HepG2 (cell line): ENCODE measurements at places on chromosomes 2 and 18. TPM values are rescaled to one million over a fixed set of nuclear protein-coding genes. Genes with fewer than 3 reads are reported as not detected.

DNA sequence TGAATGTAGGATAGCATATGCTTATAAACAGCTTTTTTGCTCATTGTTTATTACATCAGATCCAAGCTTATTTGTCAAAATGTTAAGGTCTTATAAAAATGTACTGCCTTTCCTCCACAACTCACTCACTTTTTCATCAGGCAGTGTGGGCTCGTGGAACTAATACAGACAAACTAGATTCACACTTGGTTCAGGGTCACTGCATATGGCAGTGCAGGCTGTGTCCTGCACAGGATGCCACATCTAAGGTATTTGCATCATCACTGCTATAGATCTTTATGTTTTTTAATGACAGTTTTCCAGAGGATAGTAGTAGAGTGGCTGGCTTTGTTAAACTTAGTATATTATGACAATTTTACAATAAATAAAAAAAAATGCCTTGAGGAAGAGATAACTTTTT, 381.0 kb downstream of the CLIP4 start:
- H3K4me1 ChIP-seq: no peaks in the 10 kb centered on the region
- DNase-seq: no peak
- no peak overlapping the region for H3K4me3 ChIP-seq
- H3K36me3 ChIP-seq: no peaks in the 10 kb centered on the region

DNA sequence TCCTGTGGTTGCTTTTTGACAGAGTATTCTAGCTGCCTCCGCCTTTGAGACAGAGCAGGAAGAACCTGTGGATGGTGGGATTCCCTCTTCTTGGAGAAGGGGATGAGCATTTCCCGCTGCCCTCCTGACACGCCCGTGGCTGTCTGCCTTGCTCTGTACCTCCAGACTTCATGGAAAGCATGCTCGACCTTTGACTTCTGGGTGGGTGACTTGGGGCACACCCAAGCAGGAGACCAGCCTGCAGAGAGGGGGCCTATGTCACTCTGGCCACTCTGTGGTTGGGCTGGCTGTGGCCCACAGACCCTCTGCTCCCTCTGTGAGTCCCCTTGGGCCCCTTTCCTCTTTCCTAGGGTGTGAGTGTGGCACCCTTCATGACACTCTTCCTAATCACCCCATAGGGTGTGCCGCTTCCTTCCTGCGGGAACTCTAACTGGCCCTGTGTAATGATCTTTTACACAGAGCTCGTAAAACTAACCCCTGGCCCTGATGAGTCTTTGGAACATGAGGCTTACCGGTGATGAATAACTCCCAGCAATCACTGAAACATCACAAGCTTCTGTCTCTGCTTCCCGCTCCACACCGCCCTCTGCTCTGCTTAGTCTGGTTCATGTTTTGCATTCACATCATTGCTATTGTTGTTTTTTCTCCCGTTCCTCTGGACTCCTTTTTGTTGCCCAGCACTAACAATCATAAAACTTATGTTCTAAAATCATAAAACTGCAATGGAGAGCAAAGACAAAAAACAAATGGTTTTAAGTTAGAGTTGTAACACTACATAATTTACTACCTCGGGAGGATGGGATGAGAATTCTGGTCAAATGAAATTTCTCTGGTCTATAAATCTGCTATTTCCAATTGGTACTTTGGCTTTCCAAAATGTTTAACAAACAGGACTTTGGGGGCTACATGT, 101.1 kb downstream of the SH3YL1 start:
- no peaks in the 10 kb centered on the region for H3K36me3 ChIP-seq
- no peak overlapping the region for H3K4me3 ChIP-seq
- no peaks in the 10 kb centered on the region for H3K4me1 ChIP-seq
- H3K27ac ChIP-seq: no peak overlapping the region
- no peak for DNase-seq

The ATP8B1 gene
- 3.7 and 4.0 TPM in 2 replicates for total RNA-seq

DNA sequence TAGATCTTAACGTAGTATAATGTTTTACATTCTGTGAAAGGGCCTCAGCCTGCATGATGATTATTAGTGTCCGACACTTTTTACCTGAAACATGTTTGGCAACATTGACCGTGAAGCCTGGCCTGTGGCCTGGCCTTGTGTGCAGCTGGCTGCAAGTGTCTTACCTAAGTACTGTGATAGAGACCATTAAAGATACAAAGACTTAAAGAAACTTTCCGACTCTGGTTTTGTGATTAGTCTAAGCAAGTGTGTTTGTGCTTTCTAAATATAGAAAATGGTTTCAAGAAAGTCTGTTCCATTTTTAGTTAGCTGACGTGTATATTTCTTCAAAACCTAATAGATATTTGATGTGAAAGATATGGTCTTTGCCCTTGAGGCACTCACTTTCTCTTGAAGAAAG, 601.8 kb downstream of the LRP1B start:
- no peaks in the 10 kb centered on the region for H3K36me3 ChIP-seq
- H3K4me1 ChIP-seq: no peaks in the 10 kb centered on the region
- no peak overlapping the region for H3K27ac ChIP-seq
- no peaks in the 10 kb centered on the region for H3K27me3 ChIP-seq

The CEBPZOS gene
- total RNA-seq: 18.6 and 25.6 TPM in 2 replicates

DNA sequence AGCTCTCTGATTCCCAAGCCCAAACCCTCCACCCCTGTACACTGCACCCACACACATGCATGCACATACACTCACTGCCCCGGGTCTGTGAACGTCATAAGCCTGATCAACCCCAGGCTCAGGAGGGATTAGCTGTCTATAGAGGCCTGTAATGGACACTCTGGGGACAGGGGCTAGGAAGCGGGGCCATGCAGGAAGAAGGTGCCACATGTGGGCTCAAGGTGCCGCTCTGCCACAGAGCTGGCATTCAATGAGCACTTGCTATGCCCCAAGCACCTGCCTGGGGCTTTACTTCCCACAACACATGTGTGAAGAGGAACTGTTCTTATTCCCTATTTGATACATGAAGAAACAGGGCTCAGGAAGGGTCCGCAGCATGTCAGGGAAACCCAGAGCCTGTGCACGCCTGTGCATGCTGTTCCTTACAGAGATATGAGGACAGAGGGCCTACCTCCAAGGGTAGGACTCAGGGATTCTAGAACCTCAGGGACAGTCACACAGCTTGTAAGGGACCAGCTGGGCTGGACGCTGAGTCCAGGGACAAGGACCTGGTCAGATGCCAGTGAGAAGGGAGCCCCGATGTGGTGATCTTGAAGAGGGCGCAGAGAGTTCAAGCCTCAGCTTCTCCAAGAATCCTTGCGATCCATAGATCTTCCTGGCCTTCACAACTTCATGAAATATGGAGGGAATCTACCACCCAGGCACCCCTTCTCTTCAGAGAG, 5.0 kb downstream of the BIN1 start:
- peaks cover 26% of the 10 kb centered on the region for H3K4me1 ChIP-seq
- peaks cover 14% of the 10 kb centered on the region for H3K27me3 ChIP-seq
- DNase-seq: no peak
- H3K27ac ChIP-seq: no peak overlapping the region
- no peak overlapping the region for H3K4me3 ChIP-seq

The PRKCE gene
- total RNA-seq: 3.9 and 4.0 TPM in 2 replicates

The ADRA2B gene
- total RNA-seq: not detected in 2 replicates

- no peaks in the 10 kb centered on the region for H3K4me1 ChIP-seq
- no peaks in the 10 kb centered on the region for H3K27me3 ChIP-seq
- no peak overlapping the region for H3K27ac ChIP-seq
Observed at GRCh38 chr2:15073664-15074063, 441.1 kb downstream of the LRATD1 start.

- H3K27ac ChIP-seq: no peak overlapping the region
- peaks cover 6% of the 10 kb centered on the region for H3K4me1 ChIP-seq
- no peak for DNase-seq
- H3K4me3 ChIP-seq: no peak overlapping the region
- no peaks in the 10 kb centered on the region for H3K36me3 ChIP-seq
- H3K27me3 ChIP-seq: no peaks in the 10 kb centered on the region
Observed at GRCh38 chr2:160203007-160203406, 2.9 kb upstream of the ITGB6 start.

The POTEI gene
- total RNA-seq: 0.48 and 1.5 TPM in 2 replicates

The CBLN2 gene
- total RNA-seq: not detected in 2 replicates

GRCh38 chr18:11849841-11850634, 1.2 kb upstream of the CHMP1B start:
- peak overlapping the region; percentile 93 for H3K4me3 ChIP-seq
- no peaks in the 10 kb centered on the region for H3K36me3 ChIP-seq
- H3K27me3 ChIP-seq: no peaks in the 10 kb centered on the region; the same call in 1 of the 2 replicates

The RDH14 gene
- 37.4 and 39.9 TPM in 2 replicates for total RNA-seq

DNA sequence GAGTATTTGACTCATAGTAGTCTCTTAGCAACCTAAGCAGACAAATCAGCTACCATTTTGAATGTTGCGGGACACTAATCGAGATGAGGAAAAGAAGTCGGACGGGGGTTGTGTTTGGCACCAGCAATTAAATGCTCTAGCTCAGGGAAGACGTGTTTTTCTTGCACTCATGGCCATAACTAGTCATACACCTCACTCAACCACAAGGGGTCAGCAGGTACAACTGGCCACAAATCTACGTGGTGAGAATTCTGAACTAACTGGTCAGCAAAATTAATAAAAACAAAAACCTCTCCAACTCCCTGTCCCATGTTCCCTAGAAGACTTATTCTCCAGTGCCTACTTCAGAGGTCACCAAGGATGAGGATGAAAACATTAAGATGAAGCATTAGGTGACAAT, 1467.8 kb downstream of the DPP10 start:
- H3K27ac ChIP-seq: no peak overlapping the region
- H3K36me3 ChIP-seq: no peaks in the 10 kb centered on the region

DNA sequence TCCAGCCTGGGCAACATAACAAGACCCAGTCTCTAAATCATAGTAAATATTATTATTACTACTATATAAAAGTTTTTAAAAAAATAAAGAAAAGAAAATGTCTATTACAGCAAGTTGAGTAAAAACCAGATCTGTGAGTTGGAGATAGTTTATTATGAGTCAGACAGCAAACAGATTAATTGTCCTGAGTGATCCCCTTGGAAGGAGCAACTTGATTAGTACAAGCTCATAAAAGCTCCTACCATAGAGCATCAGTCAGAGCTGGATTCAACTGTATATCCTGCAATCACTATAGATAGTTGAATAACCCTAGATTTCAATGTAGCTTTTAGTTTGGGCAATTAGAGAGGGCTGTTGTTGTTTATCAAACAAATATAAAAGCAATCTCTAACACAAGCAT, 84.1 kb downstream of the TRABD2A start:
- H3K27ac ChIP-seq: no peak overlapping the region
- no peaks in the 10 kb centered on the region for H3K4me1 ChIP-seq
- no peak for DNase-seq
- H3K27me3 ChIP-seq: no peaks in the 10 kb centered on the region

DNA sequence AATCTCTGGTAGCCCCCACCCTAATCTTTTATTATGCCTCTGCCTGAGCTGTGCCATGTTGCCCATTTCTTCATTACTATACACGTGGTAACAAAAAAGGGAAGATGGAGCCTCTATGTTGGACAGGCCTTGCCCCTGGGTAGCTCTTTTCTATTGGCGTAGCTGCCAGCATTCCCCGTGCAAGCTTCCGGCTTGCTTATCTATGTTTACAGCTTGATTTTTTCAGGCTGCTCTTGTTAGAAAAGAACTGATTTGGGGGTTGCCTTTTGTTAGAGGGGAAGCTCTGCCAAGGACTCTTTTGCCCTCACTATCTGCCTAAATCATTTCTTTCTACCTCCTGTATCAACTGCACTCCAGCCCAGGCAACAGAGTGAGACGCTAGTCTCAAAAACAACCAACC, 45.5 kb upstream of the ZSWIM2 start:
- H3K27me3 ChIP-seq: no peaks in the 10 kb centered on the region
- no peak overlapping the region for H3K4me3 ChIP-seq
- no peak for DNase-seq
- no peak overlapping the region for H3K27ac ChIP-seq
- H3K4me1 ChIP-seq: no peaks in the 10 kb centered on the region
- H3K36me3 ChIP-seq: no peaks in the 10 kb centered on the region

DNA sequence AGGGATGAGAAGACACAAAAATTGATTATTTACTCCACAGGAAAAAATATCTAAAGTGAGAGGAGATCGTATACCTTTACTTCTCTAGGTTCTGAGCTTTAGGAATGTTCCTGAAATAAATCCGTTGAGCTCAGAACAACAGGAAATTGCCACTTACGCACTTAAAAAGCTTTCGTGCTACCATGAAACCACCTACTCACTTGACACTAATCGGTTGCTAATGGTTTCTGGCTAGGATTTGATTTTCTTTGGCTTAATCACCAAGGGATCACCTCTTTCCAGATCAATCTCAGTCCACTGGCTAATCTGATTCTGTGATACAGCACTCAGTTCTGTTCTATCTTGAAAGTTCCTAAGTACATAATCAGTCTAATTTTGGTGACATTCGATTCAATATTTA, 419.6 kb downstream of the DLGAP1 start:
- no peak overlapping the region for H3K27ac ChIP-seq
- H3K36me3 ChIP-seq: no peaks in the 10 kb centered on the region
- no peak for DNase-seq

- no peak overlapping the region for H3K27ac ChIP-seq
- H3K36me3 ChIP-seq: no peaks in the 10 kb centered on the region
- H3K27me3 ChIP-seq: no peaks in the 10 kb centered on the region
- no peaks in the 10 kb centered on the region for H3K4me1 ChIP-seq
Observed at GRCh38 chr2:187117483-187117882, 268.5 kb upstream of the ZSWIM2 start.

The CPO gene
- not detected in 2 replicates for total RNA-seq

The CLEC4F gene
- 0.13 TPM in 2 replicates for total RNA-seq

The RNF152 gene
- not detected in 2 replicates for total RNA-seq

The DSG4 gene
- total RNA-seq: not detected in 2 replicates

GRCh38 chr2:134449751-134450513, 196.1 kb downstream of the MGAT5 start:
- H3K4me3 ChIP-seq: no peak overlapping the region
- DNase-seq: no peak
- peaks cover 24% of the 10 kb centered on the region for H3K4me1 ChIP-seq
- peak overlapping the region; percentile 11 for H3K27ac ChIP-seq
- peaks cover 48% of the 10 kb centered on the region for H3K36me3 ChIP-seq

DNA sequence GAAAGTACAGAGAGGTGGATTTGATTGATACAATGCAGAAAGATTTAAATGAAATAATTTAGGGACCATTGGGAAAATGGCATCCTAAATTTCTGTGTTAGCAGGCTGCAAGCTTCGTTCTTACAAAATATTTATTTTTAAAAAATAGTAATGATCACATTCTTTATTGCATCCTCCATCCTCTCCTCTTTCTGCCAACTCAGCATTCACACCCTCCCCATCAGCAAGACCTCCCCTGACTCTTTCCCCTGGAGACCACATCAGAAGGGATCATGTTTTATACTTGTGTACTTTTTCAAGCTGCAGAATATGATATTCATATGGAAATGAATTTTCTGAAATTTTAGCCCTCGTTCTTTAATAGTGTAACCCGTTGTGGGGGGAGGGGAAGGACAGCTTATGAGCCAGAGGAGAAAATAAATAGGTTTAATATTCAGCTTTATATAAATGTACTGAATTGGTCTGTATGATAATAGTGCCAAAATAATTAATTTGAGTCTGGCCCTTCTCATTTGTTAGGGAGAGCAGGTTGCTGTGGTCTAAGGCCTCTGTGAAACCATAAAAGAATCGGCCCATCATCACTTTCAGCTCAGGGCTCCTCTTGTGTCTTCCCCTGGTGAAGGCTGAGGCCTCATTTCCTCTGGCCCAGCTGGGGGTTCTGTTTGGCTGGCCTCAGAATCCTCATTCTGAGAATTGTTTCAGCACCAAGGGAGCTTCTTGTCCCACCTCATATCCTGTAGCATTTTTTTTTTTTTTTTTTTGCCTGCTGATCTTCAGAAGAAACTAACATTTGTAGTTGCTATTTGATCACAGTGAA, 330.8 kb downstream of the TXNL1 start:
- no peak for DNase-seq
- no peak overlapping the region for H3K27ac ChIP-seq
- H3K4me1 ChIP-seq: no peaks in the 10 kb centered on the region

GRCh38 chr2:64681479-64681967, 27.8 kb upstream of the SERTAD2 start:
- no peak overlapping the region for H3K4me3 ChIP-seq
- no peak for DNase-seq
- H3K27ac ChIP-seq: no peak overlapping the region
- H3K27me3 ChIP-seq: no peaks in the 10 kb centered on the region
- H3K4me1 ChIP-seq: peaks cover 44% of the 10 kb centered on the region
